ENCODE measurements at places on chromosomes 7 and 10. TPM values are rescaled to one million over a fixed set of nuclear protein-coding genes. Genes with fewer than 3 reads are reported as not detected.

DNA sequence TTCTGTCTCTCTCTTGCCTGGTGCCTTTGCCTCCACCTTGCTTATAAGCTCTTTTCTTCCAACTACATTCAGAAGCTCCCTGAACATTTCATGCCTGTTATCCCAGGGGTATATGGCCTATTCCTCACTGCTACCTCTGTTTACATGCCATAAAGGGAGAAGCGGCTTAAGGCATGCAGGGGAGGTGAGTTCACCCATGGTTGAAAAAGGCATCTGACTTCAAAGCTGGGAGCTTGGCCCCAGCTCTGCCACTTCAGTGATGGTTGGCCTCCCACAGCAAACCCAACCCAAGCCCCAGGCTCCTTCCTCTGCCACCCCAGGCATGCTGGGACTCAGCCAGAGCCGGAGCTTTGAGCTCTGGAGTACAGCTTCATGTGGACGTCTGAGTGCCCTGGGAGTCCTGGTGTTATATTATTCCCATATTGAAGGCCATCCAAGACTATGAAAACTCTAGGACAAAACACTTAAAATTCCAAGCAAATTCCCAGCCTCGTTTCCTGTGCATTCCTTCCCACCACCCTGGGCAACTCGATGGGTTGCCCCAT is 468.6 kb upstream of the ZMIZ1 start:
- no peak for DNase-seq
- no peak overlapping the region for H3K4me3 ChIP-seq
- H3K27ac ChIP-seq: no peak overlapping the region

DNA sequence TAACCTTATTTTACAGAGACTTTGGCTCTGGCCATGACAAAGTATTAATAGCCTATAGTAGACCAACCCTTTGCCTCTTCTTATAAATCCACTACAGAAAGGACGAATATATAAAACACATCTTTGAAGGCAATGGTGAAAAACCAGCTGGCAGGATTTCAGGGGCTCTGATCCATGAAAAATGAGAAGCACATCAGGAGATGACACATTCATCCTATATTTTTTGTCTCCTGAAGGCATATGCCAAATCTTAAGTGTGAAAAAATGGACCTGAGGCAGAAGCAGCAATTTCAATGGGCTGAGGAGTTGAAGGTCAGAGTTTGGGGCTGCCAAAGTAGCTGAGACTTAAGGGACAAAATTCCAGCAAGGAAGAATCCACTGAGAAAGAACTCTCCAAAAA is 14.4 kb downstream of the RNF216 start:
- no peak for DNase-seq
- no peaks in the 10 kb centered on the region for H3K27me3 ChIP-seq
- H3K27ac ChIP-seq: no peak overlapping the region
- H3K4me1 ChIP-seq: no peaks in the 10 kb centered on the region
- no peak overlapping the region for H3K4me3 ChIP-seq

- no peak overlapping the region for H3K27ac ChIP-seq
- H3K4me3 ChIP-seq: no peak overlapping the region
- H3K4me1 ChIP-seq: no peaks in the 10 kb centered on the region
- no peak for DNase-seq
Observed at GRCh38 chr10:69959911-69960310, 92.7 kb upstream of the MACROH2A2 start.

- no peak overlapping the region for H3K27ac ChIP-seq
- H3K4me3 ChIP-seq: no peak overlapping the region
- no peak for DNase-seq
- no peaks in the 10 kb centered on the region for H3K4me1 ChIP-seq
Observed at GRCh38 chr7:30968747-30969603, 5.2 kb downstream of the GHRHR start.

DNA sequence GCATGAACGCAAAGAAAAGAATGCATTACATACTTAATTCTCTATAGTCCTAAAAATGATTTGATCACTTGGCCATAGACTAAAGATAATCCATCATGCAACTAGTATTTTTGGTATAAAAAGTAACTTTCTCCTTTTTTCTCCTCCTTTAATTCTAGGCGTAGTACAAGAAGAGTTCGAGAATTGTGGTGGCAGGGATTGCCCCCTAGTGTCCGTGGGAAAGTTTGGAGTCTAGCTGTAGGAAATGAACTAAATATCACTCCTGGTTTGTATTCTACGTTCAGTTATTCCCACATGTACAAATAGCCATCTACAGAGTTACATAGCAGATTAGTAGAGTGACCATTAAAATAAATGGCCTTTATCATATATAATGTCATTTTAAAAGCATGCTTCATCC is 45.5 kb upstream of the HELLS start:
- H3K36me3 ChIP-seq: no peaks in the 10 kb centered on the region
- no peak for DNase-seq
- H3K4me1 ChIP-seq: no peaks in the 10 kb centered on the region
- H3K4me3 ChIP-seq: no peak overlapping the region
- no peaks in the 10 kb centered on the region for H3K27me3 ChIP-seq

GRCh38 chr10:11795101-11795920 is 27.8 kb upstream of the PROSER2 start:
- no peak overlapping the region for H3K4me3 ChIP-seq
- H3K4me1 ChIP-seq: no peaks in the 10 kb centered on the region
- H3K27me3 ChIP-seq: no peaks in the 10 kb centered on the region
- H3K27ac ChIP-seq: no peak overlapping the region
- DNase-seq: no peak
- no peaks in the 10 kb centered on the region for H3K36me3 ChIP-seq

GRCh38 chr10:71202314-71202713 is 10.1 kb upstream of the UNC5B start:
- no peak overlapping the region for H3K27ac ChIP-seq
- H3K4me1 ChIP-seq: no peaks in the 10 kb centered on the region
- H3K36me3 ChIP-seq: no peaks in the 10 kb centered on the region

GRCh38 chr7:94374231-94374630 is 20.5 kb upstream of the COL1A2 start:
- H3K4me3 ChIP-seq: no peak overlapping the region
- H3K36me3 ChIP-seq: no peaks in the 10 kb centered on the region
- H3K4me1 ChIP-seq: peaks cover 7% of the 10 kb centered on the region
- peak; percentile 36 for DNase-seq

DNA sequence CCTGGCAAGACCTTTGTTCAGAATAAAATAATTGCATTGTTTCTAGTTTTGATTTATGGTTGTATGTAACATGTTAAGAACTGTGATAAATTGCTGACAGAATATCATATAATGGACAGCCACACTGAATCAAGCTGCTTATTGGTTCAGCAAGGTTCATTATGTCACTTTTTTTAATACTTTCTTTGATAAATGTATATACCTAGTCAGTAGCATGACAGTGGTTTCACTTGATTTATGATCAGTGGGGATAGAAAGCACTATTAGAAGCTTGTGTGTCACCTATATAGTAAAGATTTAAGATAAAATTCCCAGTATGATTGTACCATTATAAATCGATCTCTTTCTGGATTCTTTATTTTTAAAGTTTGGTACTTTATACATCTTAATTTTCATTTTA is 4.5 kb downstream of the BUB3 start:
- H3K27ac ChIP-seq: no peak overlapping the region
- no peak for DNase-seq
- no peak overlapping the region for H3K4me3 ChIP-seq
- H3K27me3 ChIP-seq: no peaks in the 10 kb centered on the region
- H3K4me1 ChIP-seq: peaks cover 4% of the 10 kb centered on the region

GRCh38 chr10:69952821-69953221 is 99.8 kb upstream of the MACROH2A2 start:
- H3K36me3 ChIP-seq: no peaks in the 10 kb centered on the region
- H3K27ac ChIP-seq: no peak overlapping the region
- DNase-seq: no peak
- no peaks in the 10 kb centered on the region for H3K27me3 ChIP-seq
- H3K4me1 ChIP-seq: no peaks in the 10 kb centered on the region

GRCh38 chr10:104035194-104036068 is 50.2 kb downstream of the COL17A1 start:
- H3K36me3 ChIP-seq: peaks cover 58% of the 10 kb centered on the region
- H3K27ac ChIP-seq: no peak overlapping the region
- DNase-seq: no peak
- no peaks in the 10 kb centered on the region for H3K4me1 ChIP-seq
- no peaks in the 10 kb centered on the region for H3K27me3 ChIP-seq

DNA sequence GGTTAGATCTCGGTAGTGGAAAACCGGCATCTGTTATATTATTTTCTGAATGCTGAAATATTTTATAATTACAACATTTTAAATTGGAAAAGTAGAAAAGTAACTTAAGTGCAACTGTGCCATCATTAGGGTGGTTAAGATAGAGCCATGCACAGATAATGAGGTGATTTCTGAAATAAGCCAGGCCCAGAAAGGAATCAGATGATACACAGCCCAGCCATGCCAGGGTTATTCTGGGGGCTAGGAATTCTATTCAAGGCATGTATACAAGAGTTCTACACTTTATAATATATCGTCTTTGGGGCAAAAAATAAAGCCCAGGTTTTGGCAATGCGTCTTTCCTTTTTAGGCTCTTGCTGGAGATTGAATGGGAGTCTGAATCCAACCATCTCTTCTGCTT is 128.7 kb downstream of the ITGB8 start:
- H3K27me3 ChIP-seq: no peaks in the 10 kb centered on the region
- H3K4me1 ChIP-seq: no peaks in the 10 kb centered on the region
- no peaks in the 10 kb centered on the region for H3K36me3 ChIP-seq
- no peak overlapping the region for H3K27ac ChIP-seq

- H3K4me3 ChIP-seq: no peak overlapping the region
- no peak overlapping the region for H3K27ac ChIP-seq
- DNase-seq: peak; percentile 38
- H3K36me3 ChIP-seq: no peaks in the 10 kb centered on the region
- H3K27me3 ChIP-seq: peaks cover 2% of the 10 kb centered on the region
- H3K4me1 ChIP-seq: no peaks in the 10 kb centered on the region
Observed at GRCh38 chr7:27361522-27361921, 118.9 kb downstream of the EVX1 start.

DNA sequence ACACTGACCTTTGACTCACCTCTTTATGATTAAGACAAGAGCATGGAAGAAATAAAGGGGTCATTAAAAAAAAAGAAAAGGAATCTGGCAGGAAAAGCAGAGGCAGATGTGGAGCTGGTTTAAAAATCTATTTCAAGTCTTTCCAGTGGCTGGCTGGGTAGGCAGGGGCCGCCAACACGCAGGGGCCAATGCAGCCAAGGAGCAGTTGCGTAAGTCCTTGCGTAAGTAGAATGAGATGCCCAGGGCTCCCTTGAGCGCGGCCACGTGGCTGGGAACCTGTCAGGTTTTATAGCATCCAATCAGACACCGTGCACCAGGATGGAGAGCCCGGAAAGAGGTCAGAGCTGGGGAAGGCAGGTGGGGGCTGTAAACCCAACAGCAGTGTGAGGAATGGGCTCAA is 123.8 kb upstream of the INSYN2A start:
- H3K27me3 ChIP-seq: no peaks in the 10 kb centered on the region
- H3K36me3 ChIP-seq: peaks cover 5% of the 10 kb centered on the region
- H3K4me3 ChIP-seq: no peak overlapping the region
- no peak overlapping the region for H3K27ac ChIP-seq
- H3K4me1 ChIP-seq: no peaks in the 10 kb centered on the region
- DNase-seq: no peak

DNA sequence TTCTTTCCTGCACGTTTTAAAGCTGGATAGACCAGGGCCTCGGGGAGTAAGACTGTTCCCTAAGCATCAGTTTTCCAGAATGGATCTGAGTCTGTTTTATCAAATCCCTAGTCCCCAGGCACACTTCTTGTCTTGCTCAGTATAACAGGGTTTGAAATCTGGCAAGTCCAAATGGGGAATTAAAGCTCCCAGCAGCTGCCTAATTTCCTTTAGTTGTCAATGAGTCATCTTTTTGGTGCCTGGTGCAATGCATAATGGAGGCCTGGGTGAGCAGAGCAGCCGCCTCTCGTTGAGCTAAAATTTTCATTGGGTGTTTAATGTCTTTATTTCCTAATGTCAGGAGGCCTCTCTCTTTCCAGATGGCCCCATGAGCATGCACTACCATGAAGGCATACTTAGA is 87.9 kb downstream of the STRA8 start:
- H3K27ac ChIP-seq: no peak overlapping the region
- H3K36me3 ChIP-seq: no peaks in the 10 kb centered on the region
- no peak overlapping the region for H3K4me3 ChIP-seq
- H3K4me1 ChIP-seq: peaks cover 6% of the 10 kb centered on the region

DNA sequence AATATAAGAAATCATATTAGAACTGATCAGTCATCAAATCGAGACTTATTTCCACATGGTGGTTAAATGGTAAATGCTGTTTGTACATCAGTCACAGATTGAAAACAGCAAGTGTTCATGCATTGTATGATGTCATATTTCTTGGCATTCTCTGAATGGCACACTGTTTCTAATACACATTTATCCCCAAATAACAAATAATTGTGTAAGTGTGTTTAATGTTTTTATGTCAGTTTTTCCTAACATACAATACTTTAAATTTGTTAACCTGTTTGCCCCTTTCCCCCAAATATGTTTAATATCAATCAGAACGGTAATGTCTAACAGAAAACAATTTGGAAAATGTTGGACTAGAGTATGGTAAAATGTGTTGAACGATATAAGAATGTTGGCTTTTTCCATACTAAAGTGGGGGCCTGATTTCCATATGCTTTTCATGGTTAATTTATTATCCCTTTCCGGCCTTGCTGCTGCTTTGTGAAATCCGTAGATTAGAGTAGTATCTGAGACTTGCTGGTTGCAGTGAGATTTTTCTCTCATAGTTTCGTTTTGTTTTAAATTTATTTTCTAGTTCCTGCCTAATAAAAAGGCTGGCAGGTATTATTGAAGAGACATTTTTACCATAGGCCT is 23.7 kb downstream of the RAB18 start:
- no peak overlapping the region for H3K4me3 ChIP-seq
- H3K27me3 ChIP-seq: no peaks in the 10 kb centered on the region
- no peak for DNase-seq
- no peaks in the 10 kb centered on the region for H3K36me3 ChIP-seq

GRCh38 chr7:121689749-121690148 is 183.2 kb upstream of the PTPRZ1 start:
- no peak for DNase-seq
- no peaks in the 10 kb centered on the region for H3K36me3 ChIP-seq
- H3K4me1 ChIP-seq: no peaks in the 10 kb centered on the region
- no peak overlapping the region for H3K27ac ChIP-seq
- no peaks in the 10 kb centered on the region for H3K27me3 ChIP-seq

- H3K4me1 ChIP-seq: no peaks in the 10 kb centered on the region
- H3K27ac ChIP-seq: no peak overlapping the region
- DNase-seq: no peak
- no peaks in the 10 kb centered on the region for H3K27me3 ChIP-seq
- H3K36me3 ChIP-seq: no peaks in the 10 kb centered on the region
Observed at GRCh38 chr7:131031099-131031868, 296.4 kb upstream of the MKLN1 start.

- H3K4me3 ChIP-seq: no peak overlapping the region
- no peak overlapping the region for H3K27ac ChIP-seq
- no peaks in the 10 kb centered on the region for H3K27me3 ChIP-seq
Observed at GRCh38 chr10:110163192-110163773, 44.1 kb upstream of the MXI1 start.

The FAM180A gene
- not detected for polyA plus RNA-seq

The CYP26A1 gene
- not detected for polyA plus RNA-seq

The CTNNA3 gene
- not detected for polyA plus RNA-seq

The NUTM2B gene
- polyA plus RNA-seq: 1.6 TPM

The NKX2-3 gene
- polyA plus RNA-seq: 11.9 TPM

The C1GALT1 gene
- 10.0 TPM for polyA plus RNA-seq

The MORN4 gene
- not detected for polyA plus RNA-seq

The TMEM139 gene
- 127 TPM for polyA plus RNA-seq

Measured in small intestine (tissue), 16 donors.